ENCODE measurements at places on chromosomes 6 and 20.
A peak's percentile ranks its signal among the peaks of the same experiment; 100 is the strongest.

DNA sequence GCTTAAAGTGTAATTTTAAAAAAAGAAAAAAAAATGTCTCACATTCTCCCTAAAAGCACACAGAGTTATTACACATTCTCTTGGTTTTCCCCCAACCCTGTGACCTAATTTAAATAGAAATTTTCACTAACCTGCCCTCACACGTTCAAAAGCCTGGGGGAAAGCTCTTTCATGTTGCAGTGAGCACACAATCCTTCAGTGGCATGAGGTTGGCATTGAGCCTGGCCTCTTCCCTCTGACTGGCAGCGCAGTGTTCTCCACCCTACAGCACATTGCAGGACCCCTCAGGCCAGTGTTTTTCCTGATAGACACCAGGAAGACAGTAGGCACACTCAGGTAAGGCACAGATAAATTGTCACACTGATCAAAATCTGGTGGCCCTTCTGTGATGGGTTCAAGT, 34.1 kb downstream of the TNFRSF21 start:
- no peak for DNase-seq

DNA sequence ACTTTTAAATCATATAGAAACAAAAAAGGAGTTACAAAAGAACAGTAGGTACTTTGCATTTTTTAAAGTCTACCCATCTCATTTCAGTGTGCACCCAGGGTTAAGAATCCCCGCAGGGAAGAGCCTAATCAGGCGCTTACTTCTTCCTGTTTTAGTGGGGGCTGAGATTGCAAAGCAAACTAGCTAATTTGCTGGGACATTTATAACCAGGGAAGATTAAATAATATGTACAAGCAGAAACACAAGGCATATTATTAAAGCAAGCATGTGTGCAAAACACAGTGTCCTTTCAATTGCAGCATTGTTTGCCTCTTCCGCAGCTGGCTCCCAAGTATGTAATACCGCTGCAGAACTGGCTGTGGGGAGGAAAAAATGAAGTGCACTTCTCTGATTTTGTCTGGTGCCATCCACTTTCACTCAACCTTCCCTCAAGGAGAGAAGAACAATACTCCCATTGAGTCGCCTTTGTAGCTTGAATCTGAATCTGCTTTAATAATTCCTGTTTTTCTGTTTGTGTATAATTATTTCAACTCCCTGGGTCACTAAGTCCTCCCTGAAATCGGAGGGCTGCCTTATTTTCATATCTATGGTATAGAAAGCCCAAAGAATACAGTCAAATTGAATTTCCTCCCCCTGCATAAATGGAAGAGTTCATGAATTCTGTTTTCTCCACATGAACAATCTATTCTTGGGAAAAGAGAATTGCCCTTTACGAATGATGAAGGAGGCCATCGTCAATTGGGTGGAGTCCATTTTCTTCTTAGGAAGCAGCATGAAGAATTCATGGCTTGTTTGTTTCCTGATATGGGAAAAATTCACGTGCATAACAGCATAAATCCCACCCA, 23.3 kb upstream of the BCAS1 start:
- DNase-seq = no peak

GRCh38 chr6:80020381-80021120, 16.1 kb downstream of the TTK start:
- no peak for DNase-seq

DNA sequence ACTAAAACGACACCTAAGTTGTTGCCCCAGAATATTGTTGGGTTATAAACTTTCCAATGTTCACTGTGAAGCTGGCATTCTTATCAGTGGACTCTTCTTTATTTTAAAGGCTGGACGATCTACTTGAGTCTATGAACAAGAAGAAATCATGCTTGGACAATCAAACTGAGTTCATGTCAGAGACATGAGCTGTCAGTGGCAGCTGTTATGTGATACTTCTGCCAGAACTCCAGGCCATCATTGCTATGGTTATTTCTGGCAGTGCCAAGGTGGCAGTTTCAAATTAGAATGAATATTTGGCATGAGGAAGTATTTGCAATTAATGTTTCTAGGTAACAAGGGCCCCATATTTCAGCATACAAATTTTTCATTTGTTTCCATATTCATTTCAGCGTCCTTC, 417.3 kb downstream of the LMBRD1 start:
- DNase-seq = no peak

DNA sequence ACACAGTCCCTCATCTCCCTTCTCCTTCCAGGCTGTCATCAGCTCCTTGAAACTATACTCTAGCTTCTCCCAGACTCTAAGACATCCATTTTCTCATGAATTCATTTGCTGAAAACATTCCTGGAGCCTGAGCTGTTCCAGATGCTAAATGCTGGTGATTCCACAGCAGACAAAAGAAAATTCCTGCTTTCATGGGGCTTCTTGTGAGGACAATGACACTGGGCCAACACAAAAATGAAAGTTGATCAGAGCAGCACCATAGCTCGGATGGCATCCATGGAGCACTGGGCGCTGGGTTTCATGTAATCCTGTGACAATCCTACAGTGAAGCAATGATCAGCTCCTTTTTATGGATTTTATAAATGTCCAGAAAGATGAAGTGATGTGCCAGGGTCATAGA, 47.4 kb upstream of the STX16 start:
- no peak for DNase-seq

DNA sequence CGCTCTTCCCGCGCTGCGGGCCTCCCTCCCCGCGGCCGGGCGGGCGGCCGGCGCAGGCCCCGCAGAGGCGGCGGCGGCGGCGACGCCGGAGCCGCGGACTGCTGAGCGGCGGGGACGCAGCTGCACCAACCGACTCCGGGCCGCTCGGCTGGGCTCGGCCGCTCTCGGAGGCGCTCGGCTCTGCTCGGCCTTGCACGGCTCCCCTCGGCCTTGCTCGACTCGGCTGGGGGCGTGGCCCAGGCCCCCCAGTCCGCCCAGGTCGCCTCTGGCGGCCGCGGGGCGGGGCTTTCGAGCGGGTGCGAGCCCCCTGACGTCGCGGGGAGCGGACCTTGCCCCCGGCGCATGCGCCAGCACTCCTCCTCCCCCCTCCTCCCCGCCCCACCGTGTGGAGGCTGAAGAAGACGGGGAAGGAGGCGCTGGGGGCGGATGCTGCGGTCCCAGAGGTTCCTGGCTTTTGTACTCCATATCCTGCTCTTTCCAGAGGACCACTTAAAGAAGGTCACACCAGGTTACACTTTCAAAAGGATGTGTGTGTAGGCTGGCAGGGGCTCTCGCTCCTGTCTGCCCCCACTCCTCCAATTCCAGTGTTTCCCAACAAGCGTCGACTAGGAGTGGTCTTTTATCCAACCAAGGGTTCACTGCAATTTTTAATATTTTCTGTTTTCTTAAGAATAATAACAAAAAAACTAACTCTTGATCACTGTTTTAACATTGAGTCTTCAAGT, at the start of gene ZHX3:
Gene ZHX3, minus strand, starts transcription at position 186 of the 725 bp plus-strand sequence. CDS start 112,815 bp downstream, outside the sequence.
- DNase-seq = peak; percentile 99

- no peak for DNase-seq
Measured at GRCh38 chr20:59005523-59006166, 1.4 kb downstream of the CTSZ start.

DNA sequence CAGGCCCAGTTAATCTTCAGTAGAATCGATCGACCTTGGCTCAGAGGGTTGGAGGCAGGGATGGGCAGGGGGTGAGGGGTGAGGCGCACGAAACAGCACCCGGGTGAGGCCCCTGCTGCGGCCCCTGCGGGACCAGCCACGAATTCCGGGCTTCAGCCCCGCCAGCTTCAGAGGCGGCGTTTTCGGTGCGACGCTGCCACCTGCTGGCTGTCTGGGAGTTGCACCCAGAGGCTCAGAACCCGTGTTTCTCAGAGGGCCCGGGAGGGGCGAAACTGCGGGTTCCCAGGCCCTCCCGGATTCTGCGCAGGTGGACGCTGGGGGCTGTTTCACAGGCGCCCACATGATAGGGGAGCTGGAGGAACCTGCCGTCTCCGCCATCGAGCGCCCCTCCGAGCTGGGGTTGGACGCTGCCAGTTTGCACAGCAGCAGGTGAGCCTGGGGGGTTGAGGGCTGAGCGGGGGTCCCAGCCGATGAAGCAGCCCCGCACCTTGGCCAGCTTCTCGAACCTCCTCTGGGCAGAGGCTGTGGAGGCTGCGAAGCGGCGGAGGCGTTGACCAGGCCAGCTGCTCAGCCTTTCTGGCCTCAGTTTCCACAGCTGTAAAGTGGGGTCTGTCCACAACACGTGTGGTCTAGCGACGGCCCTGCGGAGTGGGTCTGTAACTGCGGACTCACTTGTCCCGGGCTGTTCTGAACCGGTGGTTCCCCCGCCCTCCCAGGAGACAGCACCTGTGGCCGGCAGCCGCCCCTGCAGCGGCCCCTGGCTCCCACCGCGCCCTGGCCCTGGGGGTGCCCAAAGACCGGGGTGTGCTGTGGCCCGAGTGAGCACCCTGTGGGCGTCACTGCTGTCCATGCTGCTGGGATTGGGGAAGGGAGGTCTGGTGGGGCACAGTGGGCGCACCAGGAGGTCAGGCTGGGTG, 2.5 kb upstream of the BHLHE23 start:
- peak; percentile 75 for DNase-seq

DNA sequence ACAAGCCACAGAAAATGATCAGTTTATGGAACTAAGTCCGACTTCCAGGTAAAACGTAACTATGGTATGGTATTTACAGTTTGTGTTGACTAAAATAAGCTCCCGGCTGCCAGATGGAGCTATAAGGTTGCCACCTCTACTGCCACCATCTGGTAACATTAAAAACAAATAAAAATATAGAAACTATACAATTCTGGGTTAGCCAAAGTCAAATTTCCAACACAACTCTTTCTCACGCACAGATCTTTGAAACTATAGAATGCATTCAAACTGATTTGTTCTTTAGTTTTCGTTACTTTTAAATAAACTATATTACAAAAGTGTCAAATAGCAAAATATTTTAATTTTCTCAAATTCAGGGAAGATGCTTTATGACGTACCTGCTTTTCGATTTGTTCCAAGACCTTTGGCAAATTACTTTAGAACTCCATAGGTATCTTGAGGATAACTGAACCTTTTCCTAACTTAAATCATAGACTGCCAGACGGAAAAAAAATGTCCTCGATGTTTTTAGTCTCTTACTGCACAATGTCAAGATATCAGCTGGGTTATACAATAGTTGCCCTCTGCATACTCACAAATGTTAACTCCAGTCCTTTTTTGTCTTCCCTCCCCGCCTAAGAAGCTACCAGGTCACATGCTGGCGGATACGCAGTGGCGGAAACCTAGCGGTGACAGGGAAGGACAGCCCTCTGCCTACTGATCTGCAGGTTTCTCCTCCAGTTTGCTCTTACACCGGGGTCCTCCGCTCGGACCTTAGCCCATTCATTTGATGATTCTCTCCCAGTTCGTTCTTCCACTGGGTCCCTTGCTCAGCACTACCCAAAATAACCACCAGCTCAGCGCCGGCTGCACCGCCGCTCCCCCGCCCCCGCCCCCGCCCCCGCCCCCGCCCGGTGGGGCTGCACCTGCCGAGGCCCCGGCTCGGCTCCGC, 888 bp downstream of the SLC17A5 start:
- peak; percentile 70 for DNase-seq

- DNase-seq = no peak
Measured at GRCh38 chr20:24353135-24353690, 116.2 kb upstream of the SYNDIG1 start.

- DNase-seq = no peak
Measured at GRCh38 chr6:125714441-125715090, 34.9 kb upstream of the HEY2 start.

DNA sequence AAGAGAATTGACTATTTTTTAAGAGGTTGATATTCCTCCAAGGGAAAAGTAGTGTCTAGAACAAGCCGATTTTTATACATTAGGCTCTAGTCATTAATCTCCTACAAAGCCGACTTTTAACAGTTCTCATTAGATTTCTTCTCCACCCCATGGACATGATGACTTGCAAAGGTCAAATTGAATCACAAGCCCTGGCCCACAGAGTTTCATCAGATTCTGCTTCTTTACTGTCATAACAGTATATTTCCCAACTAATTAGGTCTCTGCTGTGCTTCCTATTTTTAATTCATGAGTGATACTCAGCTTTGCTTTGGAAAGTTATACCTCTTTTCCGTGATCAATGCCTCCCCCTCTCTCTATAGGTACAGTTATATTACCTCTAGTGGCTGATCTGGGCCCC, 90.6 kb upstream of the ADGRB3 start:
- no peak for DNase-seq

- no peak for DNase-seq
Measured at GRCh38 chr6:26570027-26570809, 26.5 kb upstream of the ABT1 start.

DNA sequence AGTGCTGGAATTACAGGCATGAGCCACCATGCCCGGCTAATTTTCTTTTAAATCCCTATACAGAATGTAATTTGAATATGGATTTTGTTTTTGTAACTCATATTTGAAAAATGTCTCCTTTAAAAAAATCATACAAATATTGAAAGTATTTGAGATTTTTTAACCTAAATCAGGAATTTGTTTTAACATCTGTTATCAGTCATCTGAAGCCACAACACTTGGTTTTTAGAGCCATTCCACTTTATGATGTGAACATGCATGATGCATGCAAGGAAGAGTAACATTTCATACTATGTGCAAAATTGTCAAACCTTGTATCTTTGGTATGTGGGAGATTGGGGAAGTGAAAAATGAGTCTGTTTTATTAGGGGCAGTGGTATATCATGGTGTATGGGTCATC, 124.5 kb upstream of the AHI1 start:
- DNase-seq = no peak

DNA sequence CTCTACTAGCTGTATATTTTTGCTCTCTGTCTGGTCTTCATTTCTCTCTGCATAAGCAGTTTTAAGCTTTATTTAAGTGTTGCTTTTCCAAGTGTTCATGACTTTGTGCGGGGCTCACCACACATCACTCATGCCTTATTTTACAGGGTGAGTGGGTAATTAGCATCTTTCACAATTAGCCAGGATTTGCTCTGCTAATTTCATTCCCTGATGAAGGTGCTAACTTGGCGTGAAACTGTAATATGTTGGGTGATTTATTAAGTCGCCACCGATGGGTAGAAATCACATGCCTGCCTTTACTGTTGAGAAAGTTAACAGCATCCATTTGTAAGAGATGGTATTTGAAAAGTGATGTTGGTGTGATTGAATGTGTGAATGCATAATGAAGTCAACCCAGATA, 44.7 kb downstream of the DEFB114 start:
- DNase-seq = no peak

DNA sequence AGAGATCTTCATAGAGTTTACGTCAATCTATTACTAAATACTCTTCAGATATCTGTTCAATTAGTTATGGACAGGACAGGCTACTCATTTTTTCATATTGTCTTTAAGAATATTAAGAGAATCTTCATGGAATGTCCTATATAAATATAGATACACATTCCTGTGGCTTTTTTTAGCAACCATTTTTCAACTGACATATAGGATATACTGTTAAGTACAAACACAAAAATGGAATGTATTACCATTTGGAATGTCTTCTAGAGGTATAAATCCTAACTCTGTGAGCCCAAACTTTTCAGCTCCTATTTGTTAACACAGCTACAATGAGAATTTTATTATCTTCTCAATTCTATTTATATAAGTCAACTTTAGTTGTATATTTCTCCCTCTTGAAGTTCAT, 239.6 kb upstream of the DEFB112 start:
- no peak for DNase-seq

- DNase-seq = no peak
Measured at GRCh38 chr20:35564905-35565304, 23.0 kb downstream of the ERGIC3 start.

- DNase-seq = no peak
Measured at GRCh38 chr20:8190043-8190880, 58.2 kb downstream of the PLCB1 start.

GRCh38 chr20:21498195-21498594, 15.7 kb downstream of the NKX2-2 start:
- no peak for DNase-seq
